ENCODE measurements at places on chromosomes 4 and X. TPM values are rescaled to one million over a fixed set of nuclear protein-coding genes. Genes with fewer than 3 reads are reported as not detected.

DNA sequence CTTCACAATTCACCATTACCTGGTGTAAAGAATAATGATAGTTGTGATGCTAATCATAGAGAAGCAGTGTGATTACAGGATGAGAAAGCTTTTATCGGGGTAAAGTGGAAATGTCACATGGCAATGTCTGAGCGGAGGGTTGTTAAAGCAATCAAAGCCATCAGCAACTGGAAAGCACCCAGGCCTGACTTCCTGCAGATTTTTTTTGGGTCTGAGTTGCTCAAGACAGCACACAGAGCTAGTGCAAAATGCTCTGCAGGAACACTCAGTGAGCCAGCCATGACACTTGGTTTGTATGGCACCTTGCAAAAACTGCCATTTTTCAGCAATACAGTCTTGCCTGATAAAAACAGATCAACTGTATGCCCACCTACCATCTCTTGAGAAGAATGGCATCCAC, 152.9 kb downstream of the COL4A6 start:
- no peak overlapping the region for H3K4me3 ChIP-seq
- H3K4me1 ChIP-seq: no peaks in the 10 kb centered on the region
- H3K27me3 ChIP-seq: peaks cover 3% of the 10 kb centered on the region
- no peak overlapping the region for H3K27ac ChIP-seq

DNA sequence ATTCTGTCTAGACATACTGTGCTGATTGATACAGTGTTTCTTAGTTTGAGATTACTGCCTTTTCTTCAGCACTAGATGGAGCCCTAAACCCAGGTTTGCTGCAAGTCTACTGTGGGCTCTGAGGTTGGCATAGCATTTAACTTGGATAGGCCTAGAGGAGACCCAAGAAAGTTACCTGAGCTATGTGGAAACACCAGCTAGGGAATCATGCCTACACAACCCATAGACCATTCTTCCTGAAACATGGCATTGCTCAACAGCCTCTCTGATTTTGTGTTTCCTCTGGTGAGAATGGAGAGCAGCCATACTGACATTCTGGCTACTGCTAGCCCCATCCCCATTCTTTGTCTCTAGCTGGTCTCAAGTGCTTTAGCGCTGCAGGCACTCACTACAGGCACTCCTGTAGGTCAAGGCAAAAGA, 287.7 kb upstream of the PCDH18 start:
- H3K27me3 ChIP-seq: no peaks in the 10 kb centered on the region
- no peaks in the 10 kb centered on the region for H3K36me3 ChIP-seq
- H3K4me3 ChIP-seq: no peak overlapping the region
- no peak for DNase-seq

DNA sequence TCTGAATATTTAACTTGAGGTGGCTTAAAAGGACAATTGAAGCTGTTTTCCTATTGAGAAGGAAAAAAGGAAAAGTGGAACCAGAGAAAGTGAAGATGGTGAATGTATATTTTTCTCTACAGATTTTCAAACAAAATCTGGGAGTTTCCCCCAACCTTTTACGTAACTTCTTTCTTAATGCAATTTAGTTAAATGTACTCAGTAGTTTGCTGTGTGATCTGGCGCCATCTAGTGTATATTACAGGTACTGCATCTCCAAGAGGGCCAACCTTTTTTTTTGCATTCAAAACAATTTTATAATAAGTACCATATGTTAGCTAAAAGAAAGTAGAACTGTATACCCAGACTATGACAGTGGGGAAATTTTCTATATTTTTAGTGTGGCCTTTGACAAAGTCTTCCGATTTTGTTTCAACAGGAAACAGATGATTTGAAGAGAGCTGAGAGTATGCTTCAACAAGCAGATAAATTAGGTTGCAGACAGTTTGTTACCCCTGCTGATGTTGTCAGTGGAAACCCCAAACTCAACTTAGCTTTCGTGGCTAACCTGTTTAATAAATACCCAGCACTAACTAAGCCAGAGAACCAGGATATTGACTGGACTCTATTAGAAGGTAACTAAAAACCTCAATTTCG, 82.0 kb downstream of the PLS3 start:
- peak; percentile 4 for DNase-seq
- no peaks in the 10 kb centered on the region for H3K4me1 ChIP-seq
- no peaks in the 10 kb centered on the region for H3K36me3 ChIP-seq

- H3K27me3 ChIP-seq: peaks cover 8% of the 10 kb centered on the region
- peaks cover 5% of the 10 kb centered on the region for H3K4me1 ChIP-seq
- DNase-seq: no peak
- no peaks in the 10 kb centered on the region for H3K36me3 ChIP-seq
- no peak overlapping the region for H3K27ac ChIP-seq
Observed at GRCh38 chr4:154559494-154560418, 3.1 kb upstream of the FGB start.

- DNase-seq: no peak
- H3K4me3 ChIP-seq: peak overlapping the region; percentile 71
- H3K27me3 ChIP-seq: no peaks in the 10 kb centered on the region
- H3K27ac ChIP-seq: peak overlapping the region; percentile 96
- H3K36me3 ChIP-seq: peaks cover 13% of the 10 kb centered on the region
- peaks cover 19% of the 10 kb centered on the region for H3K4me1 ChIP-seq
Observed at GRCh38 chr4:878796-879728, 53.1 kb downstream of the GAK start.

The MAGEA1 gene
- not detected for total RNA-seq

DNA sequence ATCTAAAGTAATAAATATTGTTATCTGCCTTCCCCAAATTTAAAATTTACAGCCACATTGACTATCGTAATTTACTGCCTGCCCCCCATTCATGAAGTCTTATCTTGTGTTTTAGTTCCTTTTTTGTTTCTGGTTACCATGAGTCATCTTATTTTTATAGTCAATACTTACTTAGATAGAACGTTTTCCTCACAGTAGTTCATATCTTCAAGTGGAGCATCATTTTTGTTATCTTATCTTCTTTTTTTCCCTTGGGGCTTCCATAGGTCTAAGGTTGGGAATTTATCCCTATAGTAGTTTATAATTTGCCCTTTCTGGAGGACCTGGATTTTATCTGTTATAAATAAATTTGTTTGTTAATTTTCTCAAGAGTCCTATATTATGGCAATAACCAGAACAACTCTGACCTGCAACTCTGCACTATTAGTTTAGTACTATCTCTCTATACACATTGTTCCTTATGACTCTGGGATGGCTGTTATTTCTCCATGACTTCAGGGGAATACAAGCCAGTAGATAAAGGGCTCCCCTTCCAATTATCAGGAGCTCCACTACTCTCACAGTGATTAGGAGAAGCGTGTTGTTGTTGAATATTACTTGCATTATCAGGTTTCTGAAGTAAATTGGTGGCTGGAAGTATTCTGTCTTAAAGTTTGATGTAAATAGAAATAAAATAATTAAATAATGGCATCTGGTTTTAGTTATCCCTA, 330.6 kb downstream of the GALNTL6 start:
- H3K27ac ChIP-seq: no peak overlapping the region
- no peaks in the 10 kb centered on the region for H3K27me3 ChIP-seq
- no peak overlapping the region for H3K4me3 ChIP-seq
- H3K36me3 ChIP-seq: no peaks in the 10 kb centered on the region
- H3K4me1 ChIP-seq: no peaks in the 10 kb centered on the region

GRCh38 chr4:38615847-38616246, 48.2 kb upstream of the KLF3 start:
- H3K27ac ChIP-seq: no peak overlapping the region
- H3K4me3 ChIP-seq: no peak overlapping the region
- H3K4me1 ChIP-seq: peaks cover 16% of the 10 kb centered on the region
- peaks cover 4% of the 10 kb centered on the region for H3K36me3 ChIP-seq

DNA sequence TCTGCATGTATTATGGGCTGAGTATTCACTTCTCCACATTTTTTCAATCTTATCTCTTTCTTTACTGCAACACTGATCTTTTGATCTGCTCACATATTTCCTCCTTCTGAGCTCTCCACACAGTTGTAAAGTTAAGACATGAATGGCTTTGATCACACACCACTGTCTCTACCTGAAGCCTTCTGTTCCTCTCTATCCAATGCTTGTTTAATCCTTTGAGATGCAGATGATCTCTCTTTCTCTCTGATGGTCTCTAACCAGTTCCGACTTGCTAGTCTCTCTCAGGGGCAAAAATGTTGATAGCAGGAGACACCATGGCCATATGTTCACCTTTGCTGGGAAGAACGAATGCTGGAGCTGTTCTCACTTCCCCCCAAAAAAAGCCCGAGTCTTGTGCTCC, 162.4 kb downstream of the UNC5C start:
- H3K4me1 ChIP-seq: no peaks in the 10 kb centered on the region
- H3K36me3 ChIP-seq: no peaks in the 10 kb centered on the region
- DNase-seq: no peak
- H3K4me3 ChIP-seq: no peak overlapping the region

GRCh38 chr4:75976177-75976576, 14.6 kb downstream of the SDAD1 start:
- H3K4me3 ChIP-seq: no peak overlapping the region
- H3K27me3 ChIP-seq: no peaks in the 10 kb centered on the region
- DNase-seq: no peak
- H3K4me1 ChIP-seq: no peaks in the 10 kb centered on the region

The MAGEE2 gene
- not detected for total RNA-seq

Measured in activated naive CD8-positive, alpha-beta T cell treated with anti-CD3 and anti-CD28 coated beads for 36 hours (primary cell).